ENCODE measurements at places on chromosomes 7 and 10. TPM values are rescaled to one million over a fixed set of nuclear protein-coding genes. Genes with fewer than 3 reads are reported as not detected.

The GHRHR gene
- total RNA-seq = not detected

The SPDYE9 gene
- total RNA-seq = 0.26 TPM

The DPCD gene
- total RNA-seq = 45.3 TPM

The SP8 gene
- not detected for total RNA-seq

The TRIM56 gene
- total RNA-seq = 7.8 TPM

The PWWP2B gene
- 20.1 TPM for total RNA-seq

The SPDYE11 gene
- 0.08 TPM for total RNA-seq

The CLRN3 gene
- total RNA-seq = not detected

The ANKRD7 gene
- total RNA-seq = 2.8 TPM

The COL26A1 gene
- 0.19 TPM for total RNA-seq

The SGPL1 gene
- total RNA-seq = 27.7 TPM

The ZFYVE27 gene
- 30.5 TPM for total RNA-seq

The TLX1 gene
- total RNA-seq = not detected

The RARRES2 gene
- total RNA-seq = 252 TPM

The EEPD1 gene
- total RNA-seq = 5.6 TPM

The CEP55 gene
- total RNA-seq = 2.1 TPM

The GDF2 gene
- not detected for total RNA-seq

The PDGFA gene
- total RNA-seq = 48.4 TPM

The COG5 gene
- total RNA-seq = 51.4 TPM

The GPR37 gene
- 0.62 TPM for total RNA-seq

The CYP2C19 gene
- 0.08 TPM for total RNA-seq

The DLX6 gene
- total RNA-seq = not detected

The EXOC4 gene
- total RNA-seq = 102 TPM

The EBF3 gene
- total RNA-seq = 21.9 TPM

The HOXA1 gene
- total RNA-seq = 5.5 TPM

The FBXL13 gene
- total RNA-seq = 0.42 TPM

The POM121C gene
- 10.3 TPM for total RNA-seq

The PARD3 gene
- total RNA-seq = 68.5 TPM

The THSD7A gene
- total RNA-seq = not detected

The HMX3 gene
- not detected for total RNA-seq

The TMEM176B gene
- not detected for total RNA-seq

The NRP1 gene
- total RNA-seq = 37.3 TPM

The SLC25A13 gene
- 25.0 TPM for total RNA-seq

The CNNM1 gene
- not detected for total RNA-seq

The SKIDA1 gene
- 0.26 TPM for total RNA-seq

The TMEM72 gene
- 0.96 TPM for total RNA-seq

The FFAR4 gene
- total RNA-seq = not detected

The GDF10 gene
- total RNA-seq = not detected

The LGI1 gene
- total RNA-seq = not detected

The CPA1 gene
- 6.5 TPM for total RNA-seq

The CUBN gene
- 0.40 TPM for total RNA-seq

The FAM131B gene
- 1.5 TPM for total RNA-seq

The LRRC27 gene
- 9.3 TPM for total RNA-seq

The CHAT gene
- not detected for total RNA-seq
